Activated CD4-positive, alpha-beta T cell treated with anti-CD3 and anti-CD28 coated beads for 36 hours (primary cell): ENCODE measurements at places on chromosomes 13 and 19. TPM values are rescaled to one million over a fixed set of nuclear protein-coding genes. Genes with fewer than 3 reads are reported as not detected.

ZNF507 gene
- total RNA-seq: 25.2 TPM

DNA sequence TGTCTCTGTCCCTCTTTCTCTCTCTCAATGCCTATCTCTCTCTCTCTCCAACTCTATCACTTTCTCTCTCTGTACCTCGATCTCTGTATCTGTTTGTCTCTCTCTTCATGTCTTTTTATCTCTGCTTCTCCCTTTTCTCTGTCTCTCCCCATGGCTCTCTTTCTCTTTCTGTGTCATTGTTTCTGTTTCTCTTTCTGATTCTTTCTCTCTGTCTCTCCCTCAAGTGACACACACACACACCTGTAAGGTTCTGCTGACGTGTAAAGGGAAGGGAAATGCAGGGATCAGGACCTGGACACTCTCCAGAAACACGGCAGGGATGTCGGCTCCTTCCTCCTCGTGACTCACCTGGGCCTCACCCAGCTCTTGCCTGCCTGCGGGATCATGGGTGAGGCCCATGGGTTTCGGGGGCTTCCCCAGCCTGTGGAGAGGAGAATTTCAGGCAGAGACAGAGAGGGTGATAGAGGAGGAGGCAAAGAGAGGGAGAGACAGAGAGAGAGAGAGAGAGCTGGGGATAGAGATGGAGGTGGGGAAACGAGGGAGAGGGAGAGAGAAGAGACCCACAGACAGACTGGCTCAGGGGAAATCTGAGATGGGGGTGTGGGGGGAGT lies 5.4 kb upstream of the PLAUR start:
- DNase-seq: peak; percentile 29

GRCh38 chr13:21034603-21035191 lies 26.7 kb downstream of the LATS2 start:
- no peak for DNase-seq

- peak; percentile 71 for DNase-seq
Observed at GRCh38 chr19:4075373-4075772, 8.7 kb upstream of the ZBTB7A start.
